Fibroblast of skin of left biceps (primary cell): ENCODE measurements at places on chromosomes 4 and X.

DNA sequence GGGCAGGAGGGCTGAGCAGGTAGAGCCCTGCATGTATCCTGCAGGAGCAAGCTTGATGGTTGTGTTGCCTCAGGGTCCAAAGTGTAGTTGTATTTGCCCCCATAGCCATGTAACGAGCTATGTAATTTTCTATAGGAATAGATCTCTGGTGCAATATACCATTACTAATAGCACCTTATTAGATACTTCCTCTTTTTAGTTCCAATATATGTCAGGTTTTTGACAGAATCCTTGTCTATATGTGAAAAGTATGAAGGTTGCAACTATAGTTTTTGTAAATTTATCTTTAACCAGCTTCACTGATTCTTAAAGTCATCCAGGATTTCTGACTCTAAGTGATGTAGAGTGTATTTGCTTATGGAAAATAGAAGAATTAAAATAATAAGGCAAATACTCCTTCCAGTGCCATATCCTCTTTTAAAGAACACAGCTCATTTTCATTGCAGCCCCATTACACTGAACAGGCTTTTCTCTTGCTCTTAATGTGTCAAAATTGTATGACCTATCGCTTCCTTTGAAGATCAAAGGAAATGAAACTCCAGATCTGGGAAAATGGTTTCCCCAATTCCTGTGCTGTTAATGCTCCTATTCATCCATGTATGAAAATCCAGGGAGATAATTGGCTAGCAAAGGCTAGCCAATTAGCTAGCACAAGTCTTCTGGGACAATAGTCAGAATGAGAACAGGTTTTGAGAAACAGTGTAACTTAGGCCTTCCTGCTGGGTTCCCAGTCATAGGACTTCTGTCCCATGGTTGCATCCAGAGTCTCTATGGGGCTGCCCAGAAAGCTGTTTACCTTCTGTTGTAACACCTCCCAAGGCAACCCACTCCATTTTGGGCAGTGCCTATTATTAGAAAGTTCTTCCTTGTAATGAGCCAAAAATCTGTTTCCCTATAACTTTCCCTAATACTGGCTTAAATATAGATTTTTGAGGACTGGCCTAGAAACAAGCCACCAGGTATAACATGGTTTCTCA is 90.6 kb downstream of the TSPAN7 start:
- no peak for DNase-seq

GRCh38 chr4:158856852-158857251 is 88.0 kb downstream of the FNIP2 start:
- peak; percentile 26 for DNase-seq

GRCh38 chrX:136495043-136495442 is 2.3 kb upstream of the HTATSF1 start:
- DNase-seq, result no peak

DNA sequence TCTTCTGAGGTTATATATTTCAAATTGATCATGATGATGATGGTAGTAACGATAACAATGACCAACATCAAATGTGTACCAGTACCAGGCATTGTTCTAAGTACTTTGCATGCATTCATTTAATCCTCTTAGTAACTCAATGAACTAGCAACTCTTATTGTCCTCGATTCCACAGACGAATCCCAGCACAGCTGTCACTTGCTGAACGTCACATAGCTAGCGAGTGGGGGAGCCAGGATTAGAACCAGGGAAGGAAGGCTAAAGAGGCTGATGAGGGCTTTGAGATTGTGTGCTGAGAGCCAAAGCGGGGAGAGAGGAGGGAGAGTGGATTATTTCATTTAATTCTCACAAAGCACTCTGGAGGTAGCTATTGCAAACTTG is 103.6 kb downstream of the PHOX2B start:
- DNase-seq, result no peak

DNA sequence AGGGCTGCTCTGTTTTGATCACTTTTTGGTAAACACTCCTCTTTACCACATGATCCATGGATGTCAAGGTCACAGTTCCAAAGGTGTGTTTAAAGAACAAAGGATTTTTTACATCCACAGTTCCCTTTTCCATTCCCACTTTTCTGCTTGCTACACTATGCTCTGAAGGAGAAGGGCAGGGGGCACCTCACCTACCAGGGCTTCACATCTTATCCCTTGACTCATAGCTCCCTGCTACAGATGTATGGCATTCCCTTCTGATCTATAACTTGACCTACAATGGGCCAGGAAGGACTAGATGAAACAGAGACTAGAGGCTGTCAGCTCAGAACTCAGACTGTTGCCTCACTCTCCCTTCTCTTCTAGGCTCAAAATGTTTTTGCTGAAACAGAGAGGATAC is 233.1 kb upstream of the RPS6KA3 start:
- no peak for DNase-seq

- DNase-seq, result no peak
Observed at GRCh38 chr4:106985830-106986229, 50.3 kb downstream of the DKK2 start.

GRCh38 chr4:161680146-161680545 is 483.7 kb downstream of the FSTL5 start:
- no peak for DNase-seq

GRCh38 chr4:183107891-183108459 is 8.9 kb downstream of the WWC2 start:
- DNase-seq, result no peak

- DNase-seq, result peak; percentile 63
Observed at GRCh38 chr4:145954924-145955339, 16.3 kb upstream of the ZNF827 start.

DNA sequence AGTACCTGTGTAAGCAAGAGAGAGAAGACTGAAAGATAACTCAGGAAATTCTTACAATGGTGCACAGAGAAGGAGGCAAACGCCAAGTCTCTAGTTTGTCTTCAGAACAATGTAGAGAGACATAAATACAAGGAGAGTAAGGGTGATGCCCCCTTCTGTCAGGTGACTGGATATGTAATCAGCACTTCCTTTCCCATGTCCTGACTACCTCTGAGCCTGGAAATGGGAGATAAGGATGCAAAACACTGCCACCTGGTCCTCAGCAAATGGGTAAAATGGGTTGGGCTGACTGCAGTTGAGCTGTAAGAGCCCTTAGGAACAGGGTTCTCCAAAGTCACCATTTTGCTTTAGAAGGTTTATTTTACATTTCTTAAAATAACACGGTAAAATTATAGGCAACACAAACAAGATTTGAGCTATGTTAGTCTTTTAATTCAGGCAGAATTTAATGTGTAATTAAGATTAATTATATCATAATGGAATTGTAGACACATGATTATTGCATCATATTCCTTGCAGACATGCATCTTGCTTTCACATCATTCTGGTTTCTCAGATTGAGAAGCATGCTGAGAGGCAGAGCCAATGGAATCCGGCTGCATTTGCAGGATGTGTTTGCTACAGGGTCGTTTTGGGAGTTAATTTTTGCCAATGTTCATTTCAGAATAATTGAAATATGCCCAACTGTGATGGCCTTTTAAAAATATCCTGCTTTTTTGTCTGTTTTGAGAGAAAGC is 37.2 kb upstream of the ARX start:
- no peak for DNase-seq

GRCh38 chrX:44507292-44507691 is 35.4 kb downstream of the FUNDC1 start:
- no peak for DNase-seq

- no peak for DNase-seq
Observed at GRCh38 chrX:46814966-46815365, 21.9 kb upstream of the RP2 start.
